ENCODE measurements at places on chromosomes 5 and 9. TPM values are rescaled to one million over a fixed set of nuclear protein-coding genes. Genes with fewer than 3 reads are reported as not detected.
A peak's percentile ranks its signal among the peaks of the same experiment; 100 is the strongest.

Gene CDH9
- total RNA-seq, result not detected

Gene SOX30
- 0.25 TPM for total RNA-seq

Gene PRSS3
- not detected for total RNA-seq

- peak; percentile 94 for DNase-seq
Measured at GRCh38 chr5:150649108-150650020, 8.9 kb downstream of the SYNPO start.

DNA sequence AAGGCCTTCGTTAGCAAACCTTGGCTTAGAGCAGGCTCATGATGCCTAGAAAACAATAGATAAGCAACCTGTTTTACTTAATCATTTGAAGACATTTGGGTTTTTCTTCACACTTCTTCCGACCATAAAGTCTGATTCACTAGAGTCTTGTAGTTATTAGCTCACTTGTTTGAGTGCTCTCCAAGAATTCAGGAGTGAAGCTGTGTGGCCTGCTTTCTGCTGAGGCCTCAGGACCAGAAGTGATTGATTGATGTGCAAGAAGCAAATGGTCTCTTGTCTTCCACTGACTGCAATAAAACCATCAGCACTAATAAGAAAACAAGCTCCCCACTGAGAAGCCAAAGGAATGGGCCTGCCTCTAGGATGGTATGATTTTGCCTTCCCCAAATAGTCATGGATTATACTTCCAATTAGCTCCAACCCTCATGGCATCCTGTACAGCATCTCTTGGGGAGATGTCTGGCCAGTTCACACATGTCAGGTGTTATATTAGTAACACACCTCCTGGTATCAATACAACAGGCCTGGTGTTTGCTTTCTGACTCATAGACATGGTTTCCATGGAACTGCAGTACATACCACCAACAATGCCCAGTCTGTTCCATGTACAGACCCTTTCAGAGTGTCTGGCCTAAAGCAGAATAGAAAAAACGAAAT lies 317.6 kb downstream of the CWC27 start:
- no peak for DNase-seq

All from right cardiac atrium (tissue), 5 donors.